ENCODE measurements at places on chromosomes 13 and 19.

DNA sequence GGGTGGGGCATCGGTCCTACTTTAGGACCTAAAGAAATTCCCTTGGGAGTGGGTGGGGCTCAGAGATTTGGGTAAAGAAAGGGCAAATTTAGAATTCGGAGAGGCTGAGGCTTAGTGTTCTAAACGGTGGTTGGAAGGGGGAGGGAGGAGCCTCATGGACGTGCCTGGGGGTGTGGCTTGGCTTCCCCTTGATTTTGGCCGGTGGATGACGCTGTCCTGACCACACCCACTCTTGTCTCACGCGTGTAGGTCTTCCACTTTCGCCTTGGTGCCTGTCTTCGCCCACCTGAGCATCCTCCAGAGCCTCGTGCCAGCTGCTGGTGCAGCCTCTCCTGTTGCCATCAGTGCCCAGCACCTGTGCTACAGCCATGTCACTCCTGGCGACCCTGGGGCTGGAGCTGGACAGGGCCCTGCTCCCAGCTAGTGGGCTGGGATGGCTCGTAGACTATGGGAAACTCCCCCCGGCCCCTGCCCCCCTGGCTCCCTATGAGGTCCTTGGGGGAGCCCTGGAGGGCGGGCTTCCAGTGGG is 1.2 kb upstream of the NUP62 start:
- no peak for DNase-seq

GRCh38 chr19:55197528-55197927 is 11.8 kb downstream of the PTPRH start:
- DNase-seq: no peak

DNA sequence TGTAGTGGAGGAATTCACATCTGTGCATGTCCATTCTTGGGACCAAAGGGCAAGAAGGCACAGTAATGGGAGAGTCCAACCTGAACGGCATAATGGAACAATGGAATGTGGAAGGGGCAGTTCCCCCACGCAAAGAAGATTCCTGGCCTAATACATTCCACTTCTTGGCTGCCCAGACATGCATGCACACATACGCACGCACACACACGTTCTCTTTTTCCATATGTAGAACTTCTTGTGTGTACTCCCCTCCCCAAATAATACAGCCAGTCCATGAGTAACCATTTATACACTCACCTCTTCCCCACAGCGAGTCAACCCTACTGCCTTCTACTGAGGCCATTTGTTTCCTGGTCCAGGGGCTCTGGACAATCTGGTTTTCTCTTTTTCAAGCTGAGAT is 6.0 kb upstream of the STK24 start:
- no peak for DNase-seq

DNA sequence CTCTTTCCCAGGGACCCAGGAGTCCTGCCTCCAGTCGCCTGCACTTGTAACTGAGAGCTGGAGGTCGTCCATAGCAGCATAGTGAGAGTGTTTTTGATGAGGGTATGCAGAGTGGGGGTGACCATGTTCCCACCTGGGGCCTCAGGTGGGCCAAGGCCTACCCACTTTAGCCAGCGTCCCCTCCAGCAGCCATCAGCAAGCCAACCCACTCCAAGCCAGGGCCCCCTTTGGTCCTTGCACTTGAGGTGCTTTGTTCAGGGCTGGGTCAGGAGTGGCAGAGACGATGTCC is 11.9 kb upstream of the SMG9 start:
- no peak for DNase-seq

DNA sequence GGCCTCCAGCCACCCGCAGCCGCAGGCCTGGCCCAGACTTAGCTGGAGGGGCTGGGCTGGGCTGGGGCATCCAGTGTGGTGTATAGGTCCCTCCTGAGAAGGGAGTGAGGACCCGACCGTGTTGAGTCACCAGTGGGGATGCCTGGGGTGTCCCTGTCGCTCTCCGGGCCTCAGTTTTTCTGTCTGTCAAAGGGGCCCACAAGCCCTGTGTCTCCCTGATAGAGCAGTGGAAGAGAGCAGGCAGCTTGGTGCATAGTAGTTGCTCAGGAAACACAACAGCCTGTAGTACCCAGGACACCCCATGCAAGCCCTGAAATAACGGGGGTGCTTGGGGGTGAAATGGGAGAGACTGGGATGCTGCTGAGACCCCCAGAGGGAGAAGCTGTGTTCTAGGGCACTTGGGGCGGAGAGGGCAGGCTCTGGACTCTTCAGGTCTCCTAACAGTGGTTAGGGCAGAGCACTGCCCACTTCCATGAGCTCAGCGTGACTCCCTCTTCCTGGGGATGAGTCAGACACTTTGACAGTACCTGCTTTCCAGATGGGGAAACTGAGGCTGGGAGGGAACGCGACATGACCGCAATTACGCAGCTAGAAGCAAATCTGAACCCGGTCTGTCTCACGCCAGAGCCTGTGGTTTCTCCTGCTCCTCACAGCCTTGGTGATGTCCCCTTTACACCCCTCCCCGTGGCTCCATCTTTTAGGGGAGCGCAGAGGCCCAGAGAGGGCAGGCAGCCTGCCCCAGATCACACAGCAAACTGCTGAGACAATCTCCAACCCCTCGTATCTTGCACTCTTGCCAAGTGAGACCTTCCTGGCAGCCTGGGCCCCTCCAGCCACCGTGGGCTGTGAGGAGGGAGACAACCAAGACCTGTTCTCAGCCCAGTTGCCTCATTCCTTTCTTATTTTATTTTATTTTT is 692 bp downstream of the SULT2B1 start:
- DNase-seq: no peak

GRCh38 chr13:50780201-50781015 is 63.1 kb downstream of the DLEU7 start:
- no peak for DNase-seq

GRCh38 chr13:41697578-41697977 is 240.2 kb downstream of the RGCC start:
- no peak for DNase-seq

- DNase-seq: no peak
Measured at GRCh38 chr19:47377208-47377701, 28.1 kb downstream of the DHX34 start.

DNA sequence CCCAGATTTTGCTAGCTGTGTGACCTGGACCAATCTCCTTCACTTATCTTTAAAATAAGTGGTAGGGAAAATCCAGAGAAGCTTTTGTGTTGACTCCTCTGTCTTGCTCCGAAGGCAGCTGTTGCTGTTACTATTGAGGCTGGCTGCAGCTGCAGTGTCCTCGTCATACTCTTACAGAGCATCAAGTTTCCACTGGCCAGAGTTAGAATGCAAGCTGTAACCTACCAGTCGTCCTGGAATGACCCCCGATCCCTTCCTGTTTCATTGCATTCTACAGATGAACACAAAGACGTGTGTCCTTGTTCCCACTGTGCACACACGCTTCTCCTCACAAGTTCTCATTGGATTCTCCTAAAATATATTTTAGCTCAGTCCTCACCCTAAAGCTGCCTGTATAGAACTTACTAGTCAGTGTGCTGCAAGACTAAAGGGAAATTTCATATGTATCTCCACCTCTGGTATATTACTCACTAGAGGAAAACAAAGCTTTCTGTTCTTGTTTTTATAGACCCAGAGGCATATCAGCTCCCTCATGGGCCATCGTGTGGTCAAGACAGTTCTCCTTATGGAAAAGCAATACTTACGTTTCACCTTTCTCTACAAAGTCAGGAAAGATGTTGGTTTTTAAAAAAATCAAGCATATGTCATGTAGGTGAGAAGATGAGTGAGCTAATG is 589.8 kb downstream of the LMO7 start:
- no peak for DNase-seq

DNA sequence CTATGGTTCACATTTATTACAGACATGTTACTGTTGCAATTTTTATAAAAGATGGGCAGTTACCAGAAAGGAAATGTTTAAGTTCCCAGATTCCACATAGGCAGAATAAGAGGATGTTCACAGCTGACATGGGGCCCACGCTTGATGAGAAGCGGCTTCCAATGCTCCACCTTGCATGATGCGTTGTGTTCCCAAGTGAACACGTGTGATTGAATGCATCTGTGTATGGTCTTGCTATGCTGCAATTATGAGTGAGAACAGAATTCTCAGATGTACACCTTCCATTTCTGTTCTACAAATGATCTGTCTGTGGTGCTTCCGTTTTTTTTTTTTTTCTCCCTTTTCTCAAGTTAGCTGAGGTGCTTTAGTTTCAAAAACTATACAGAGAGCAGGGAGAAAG is 15.5 kb downstream of the UPF3A start:
- no peak for DNase-seq

GRCh38 chr19:6076291-6076665 is 34.0 kb downstream of the RFX2 start:
- no peak for DNase-seq

DNA sequence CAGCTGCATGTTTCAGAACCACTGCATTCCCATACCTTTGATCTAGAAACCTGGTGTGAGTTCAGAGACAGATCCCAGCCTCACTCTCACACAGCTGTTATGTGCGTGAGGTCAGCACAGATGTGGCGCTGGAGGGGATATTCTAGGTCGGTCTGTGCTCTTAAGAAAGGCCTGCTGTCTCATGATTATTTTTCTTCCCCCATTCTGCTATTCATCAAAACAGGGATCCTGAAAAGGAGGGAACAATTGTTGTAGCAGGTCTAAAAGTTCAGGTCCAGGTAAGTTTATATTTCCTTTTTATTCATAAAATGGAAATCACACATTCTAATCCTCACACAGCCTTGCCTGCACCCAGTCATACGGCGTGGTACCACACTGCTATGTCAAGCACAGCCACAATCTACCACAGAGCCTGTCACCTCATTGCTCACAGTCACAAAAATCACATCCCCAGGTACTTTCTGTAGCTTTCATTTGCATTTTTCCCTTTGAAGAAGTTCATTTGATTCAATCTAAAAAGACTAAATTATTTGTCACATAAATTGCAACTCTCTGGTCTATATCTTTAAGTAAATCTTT is 867 bp downstream of the ZNF546 start:
- DNase-seq: no peak

- peak; percentile 79 for DNase-seq
Measured at GRCh38 chr13:71712988-71713653, 153.9 kb downstream of the DACH1 start.

DNA sequence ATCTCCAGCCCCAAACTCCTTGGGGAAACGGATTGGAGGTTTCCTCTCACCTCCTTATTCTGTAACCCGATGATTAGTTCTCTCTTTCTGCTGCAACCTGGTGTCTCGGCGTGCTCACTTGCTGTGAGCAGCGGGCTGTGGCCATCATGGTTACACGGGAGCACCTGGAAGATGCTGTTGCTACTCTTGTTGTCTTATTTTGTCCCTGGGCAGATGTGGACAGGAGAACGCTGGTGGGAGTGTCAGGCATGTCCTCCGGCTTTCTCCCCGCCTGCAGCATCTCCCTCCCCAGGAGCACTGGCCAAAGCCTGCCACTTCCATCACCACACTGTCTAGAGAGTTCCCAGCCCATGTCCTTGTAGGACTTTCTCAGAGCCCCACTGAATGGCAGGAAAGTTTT is 211.8 kb upstream of the ZNF536 start:
- no peak for DNase-seq

GRCh38 chr19:29475469-29475868 is 50.3 kb upstream of the VSTM2B start:
- DNase-seq: no peak

DNA sequence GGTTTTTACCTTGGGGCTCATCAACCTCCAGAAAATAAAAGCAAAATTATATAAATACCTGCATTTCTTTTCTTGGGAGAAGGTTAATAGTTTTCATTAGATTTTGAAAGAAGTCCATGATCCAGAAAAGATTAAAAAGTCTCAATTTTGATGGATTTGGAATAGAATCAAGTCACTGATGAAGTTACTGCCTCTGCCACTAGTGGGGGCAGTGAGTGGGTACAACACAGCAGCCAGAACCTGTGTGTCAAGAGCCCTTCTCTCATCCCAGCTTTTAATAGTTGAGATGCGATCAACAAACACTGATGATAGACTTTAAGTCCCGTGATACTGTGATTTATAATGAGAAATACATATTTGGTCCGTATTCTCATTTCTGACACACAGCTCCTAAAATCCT is 686.7 kb downstream of the DIAPH3 start:
- no peak for DNase-seq

GRCh38 chr19:1766800-1767352 is 13.6 kb downstream of the ONECUT3 start:
- no peak for DNase-seq

DNA sequence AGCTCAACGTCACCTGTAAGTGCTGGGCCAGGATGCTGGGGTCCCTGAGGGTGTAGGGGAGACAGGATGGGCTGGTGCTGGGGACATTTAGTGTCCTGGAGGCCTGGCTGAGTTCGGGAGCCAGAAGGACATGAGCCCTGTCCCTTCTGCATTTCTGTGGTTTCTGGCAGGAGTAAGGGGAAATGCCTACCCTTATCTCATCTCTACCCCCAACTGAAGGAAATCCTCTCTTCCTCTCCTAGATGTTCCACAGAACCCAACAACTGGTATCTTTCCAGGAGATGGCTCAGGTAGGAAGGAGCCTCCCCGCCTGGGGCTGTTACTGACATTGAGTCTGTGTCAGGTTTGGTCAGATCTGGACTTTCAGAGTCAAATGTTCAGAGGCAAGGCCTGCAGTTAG is 1.2 kb downstream of the CD33 start:
- DNase-seq: no peak

DNA sequence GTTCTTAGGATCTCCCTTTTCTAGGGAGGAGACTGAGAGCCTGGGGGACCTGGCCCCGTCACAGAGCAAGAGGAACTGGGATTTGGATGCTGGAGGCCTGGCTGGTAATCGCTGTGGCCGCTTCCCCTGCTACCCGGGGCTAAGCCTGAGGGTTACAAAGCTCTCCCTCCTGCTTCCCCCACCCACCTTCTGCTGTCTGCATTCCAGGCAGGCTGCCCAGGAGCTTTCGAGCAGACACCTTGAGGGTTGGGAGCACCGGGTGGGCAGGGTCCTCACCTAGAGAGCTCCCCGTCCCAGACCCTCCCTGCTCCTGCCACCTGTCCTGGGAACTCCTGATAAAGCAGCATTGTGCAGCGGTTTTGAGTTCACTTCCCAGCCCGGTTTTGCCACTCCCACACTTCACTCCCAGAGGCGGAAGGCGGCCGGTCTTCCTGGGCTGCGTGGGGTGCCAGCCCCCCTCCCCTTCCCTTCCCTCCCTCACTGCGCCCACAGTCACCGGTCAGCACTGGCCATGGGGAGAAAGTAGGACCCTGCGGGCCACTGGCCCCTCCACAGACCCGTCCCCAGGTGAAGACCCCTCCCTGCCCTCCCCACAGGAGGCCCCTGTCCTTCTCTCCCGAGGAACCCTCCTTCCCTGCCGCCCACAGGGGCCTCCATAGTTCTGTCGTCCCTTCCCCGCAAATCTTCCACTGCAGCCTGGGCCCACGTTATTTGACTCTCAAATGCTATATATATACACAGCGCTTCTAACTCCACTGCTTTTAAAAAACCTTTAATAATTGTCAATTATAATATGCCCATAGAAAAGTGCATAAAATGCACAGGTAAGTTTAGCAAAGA is 8.1 kb downstream of the PAK4 start:
- no peak for DNase-seq

- no peak for DNase-seq
Measured at GRCh38 chr13:48571126-48571913, 38.4 kb upstream of the RCBTB2 start.

- peak; percentile 46 for DNase-seq
Measured at GRCh38 chr13:36915896-36916640, 4.0 kb downstream of the SMAD9 start.

GRCh38 chr13:41059456-41060081 is 1.7 kb upstream of the WBP4 start:
- no peak for DNase-seq

GRCh38 chr13:48265217-48265815 is 32.3 kb downstream of the ITM2B start:
- DNase-seq: no peak

GRCh38 chr19:3062165-3063105 is at the start of gene TLE5:
Gene TLE5 (minus strand): TSS chr19:3062495. CDS start chr19:3062200, 295 bp downstream.
- no peak for DNase-seq

- DNase-seq: no peak
Measured at GRCh38 chr13:63420685-63421084, 2005.0 kb upstream of the PCDH20 start.

- no peak for DNase-seq
Measured at GRCh38 chr13:27147530-27148170, 24.0 kb downstream of the USP12 start.

Measured in retina (tissue), 1 donor.